Left renal pelvis (tissue), 4 donors: ENCODE measurements at places on chromosomes 12 and 14. TPM values are rescaled to one million over a fixed set of nuclear protein-coding genes. Genes with fewer than 3 reads are reported as not detected.

Gene GLIPR1
- 16.4 TPM for polyA plus RNA-seq

Gene GATC
- 35.7 TPM for polyA plus RNA-seq

Gene AKAP3
- 6.5 TPM for polyA plus RNA-seq

Gene ANKRD13A
- 44.7 TPM for polyA plus RNA-seq

Gene CDK2
- polyA plus RNA-seq, result 58.8 TPM
